Dermis blood vessel endothelial cell (primary cell): ENCODE measurements at places on chromosomes 1 and 21. TPM values are rescaled to one million over a fixed set of nuclear protein-coding genes. Genes with fewer than 3 reads are reported as not detected.

The F13B gene
- not detected in 2 replicates for total RNA-seq

The SERPINC1 gene
- total RNA-seq, result 0.05 TPM in 1 of 2 replicates, not detected in the other

GRCh38 chr1:178371235-178371634, 125.5 kb downstream of the CLEC20A start:
- peak; percentile 50 for DNase-seq

DNA sequence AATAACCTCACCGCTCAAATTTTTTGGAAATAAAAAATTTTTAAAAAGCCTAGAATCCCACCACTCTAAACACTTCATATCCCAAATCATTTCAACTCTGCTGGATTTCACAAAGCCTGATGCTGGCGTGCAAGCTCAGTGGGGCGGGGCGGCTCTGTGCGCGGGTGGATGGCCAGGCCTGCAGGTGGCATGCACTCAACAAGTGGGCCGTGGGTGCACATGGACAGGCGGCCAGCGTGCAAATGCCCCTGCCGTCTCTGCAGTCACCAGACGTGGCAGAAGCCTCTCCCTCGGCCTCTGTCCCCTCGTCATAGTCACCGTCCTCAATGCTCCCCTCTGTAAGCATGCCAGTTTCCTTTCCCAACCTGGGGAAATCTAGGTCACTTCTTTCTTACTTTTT, 6.6 kb upstream of the PDE9A start:
- DNase-seq, result no peak

- DNase-seq, result no peak
Measured at GRCh38 chr1:85282424-85282823, 6.0 kb upstream of the BCL10 start.

GRCh38 chr21:34037009-34037795, 36.2 kb upstream of the MRPS6 start:
- DNase-seq, result peak; percentile 85
